ENCODE measurements at places on chromosomes 5 and 9.

- peak; percentile 58 for DNase-seq
Observed at GRCh38 chr5:94884311-94884710, 265.8 kb downstream of the SLF1 start.

DNA sequence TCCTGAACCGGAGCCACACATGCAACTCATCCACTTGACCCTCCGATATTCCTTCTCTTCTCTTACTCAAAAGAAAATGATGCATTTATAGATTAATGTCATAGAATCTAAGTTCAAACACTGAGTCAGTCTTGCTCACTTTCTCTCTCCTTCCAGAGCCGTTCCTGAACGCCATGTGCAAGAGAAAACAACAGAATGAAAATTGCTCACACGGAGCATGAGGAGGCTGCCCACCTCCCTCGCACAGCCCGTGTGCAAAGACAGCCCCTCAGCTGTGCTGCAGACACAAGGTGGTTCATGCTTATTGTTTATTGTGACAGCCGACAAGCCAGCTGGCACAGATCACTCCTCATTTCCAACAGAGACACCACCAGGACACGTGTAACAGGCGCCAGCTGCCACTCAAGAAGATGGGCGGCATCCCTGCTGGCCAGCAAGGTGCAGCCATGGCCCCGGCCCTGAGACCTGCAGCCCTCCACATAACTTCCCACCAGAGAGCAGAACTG, 290.8 kb downstream of the GLIS3 start:
- no peak for DNase-seq

GRCh38 chr9:76390656-76391055, 3.6 kb downstream of the RFK start:
- DNase-seq: no peak

- no peak for DNase-seq
Observed at GRCh38 chr5:112865128-112865527, 4.0 kb downstream of the SRP19 start.

DNA sequence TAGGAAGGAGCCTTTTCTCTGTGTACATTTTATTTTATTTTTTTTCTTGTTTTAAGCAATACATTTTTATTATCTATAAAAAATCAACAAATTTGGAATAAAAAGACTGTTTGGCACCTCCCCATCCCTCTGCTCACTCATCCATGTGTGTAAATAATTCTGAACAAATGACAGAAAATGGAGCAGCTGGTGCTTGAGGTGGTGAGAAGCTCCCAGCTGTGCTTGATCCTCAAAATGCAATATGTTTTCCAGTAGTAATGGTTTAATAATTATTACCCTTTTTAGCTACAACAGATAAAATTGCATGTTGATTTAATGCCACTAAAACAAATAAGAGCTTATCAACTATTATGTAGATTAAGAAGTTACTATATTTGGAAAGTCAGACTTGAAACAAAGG, 132.5 kb downstream of the CDH18 start:
- no peak for DNase-seq

DNA sequence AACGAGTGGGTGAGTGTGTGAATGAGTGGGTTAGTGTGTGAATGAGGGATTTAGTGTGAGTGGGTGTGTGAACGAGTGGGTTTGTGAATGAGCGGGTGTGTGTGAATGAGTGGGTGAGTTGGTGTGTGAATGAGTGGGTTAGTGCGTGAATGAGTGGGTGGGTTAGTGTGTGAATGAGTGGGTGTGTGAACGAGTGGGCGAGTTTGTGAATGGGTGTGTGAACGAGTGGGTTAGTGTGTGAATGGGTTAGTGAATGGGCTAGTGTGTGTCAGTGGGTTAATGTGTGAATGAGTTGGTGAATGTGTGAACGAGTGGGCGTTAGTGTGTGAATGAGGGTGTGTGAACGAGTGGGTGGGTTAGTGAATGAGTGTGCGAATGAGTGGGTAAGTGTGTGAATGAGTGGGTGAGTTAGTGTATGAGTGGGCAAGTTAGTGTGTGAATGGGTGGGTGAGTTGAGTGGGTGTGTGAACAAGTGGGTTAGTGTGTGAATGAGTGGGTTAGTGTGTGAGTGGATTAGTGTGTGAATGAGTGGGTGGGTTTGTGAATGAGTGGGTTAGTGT, 39.6 kb downstream of the NKD2 start:
- DNase-seq: no peak

- DNase-seq: peak; percentile 42
Observed at GRCh38 chr9:99326112-99326916, 104.2 kb downstream of the SEC61B start.

DNA sequence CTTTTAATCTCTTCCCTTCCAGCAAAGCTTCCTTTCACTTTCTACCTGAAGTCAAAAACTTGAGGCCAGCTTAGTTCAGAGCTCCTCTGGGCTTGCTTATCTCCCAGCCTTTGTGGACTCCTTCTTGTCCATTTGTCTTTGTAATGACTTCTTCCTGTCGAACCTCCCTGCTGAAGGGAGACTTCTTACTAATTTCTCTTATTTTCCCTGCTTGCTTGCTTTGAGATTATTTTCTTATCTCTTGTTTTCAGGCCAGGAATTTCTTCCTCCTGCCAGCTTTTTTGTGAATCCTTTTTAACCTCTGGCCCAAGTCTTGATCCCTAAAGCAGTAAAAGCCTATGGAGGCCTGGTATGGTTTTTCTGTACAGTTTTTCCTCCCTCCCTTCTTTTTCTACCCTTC, 46.8 kb upstream of the DHFR start:
- no peak for DNase-seq

DNA sequence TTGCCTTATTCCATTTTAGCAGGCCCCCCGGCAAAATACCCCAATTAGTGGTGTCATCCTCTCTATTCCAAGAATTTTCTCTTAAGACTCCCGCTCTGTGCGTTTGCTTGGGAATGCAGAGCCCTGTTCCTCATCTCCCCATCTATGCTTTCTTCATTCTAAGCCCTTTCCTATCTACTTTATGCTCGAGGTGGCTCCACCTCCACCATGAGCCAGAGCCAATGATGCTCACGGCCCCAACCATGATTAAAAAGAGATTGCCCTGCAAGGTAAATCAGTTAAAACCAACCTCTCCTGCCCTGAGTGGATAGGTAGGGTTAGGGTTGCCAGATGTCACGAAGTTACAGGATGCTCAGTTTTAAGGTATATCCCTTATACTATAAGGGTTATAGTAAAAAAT, 677 bp upstream of the TXNDC15 start:
- peak; percentile 38 for DNase-seq

DNA sequence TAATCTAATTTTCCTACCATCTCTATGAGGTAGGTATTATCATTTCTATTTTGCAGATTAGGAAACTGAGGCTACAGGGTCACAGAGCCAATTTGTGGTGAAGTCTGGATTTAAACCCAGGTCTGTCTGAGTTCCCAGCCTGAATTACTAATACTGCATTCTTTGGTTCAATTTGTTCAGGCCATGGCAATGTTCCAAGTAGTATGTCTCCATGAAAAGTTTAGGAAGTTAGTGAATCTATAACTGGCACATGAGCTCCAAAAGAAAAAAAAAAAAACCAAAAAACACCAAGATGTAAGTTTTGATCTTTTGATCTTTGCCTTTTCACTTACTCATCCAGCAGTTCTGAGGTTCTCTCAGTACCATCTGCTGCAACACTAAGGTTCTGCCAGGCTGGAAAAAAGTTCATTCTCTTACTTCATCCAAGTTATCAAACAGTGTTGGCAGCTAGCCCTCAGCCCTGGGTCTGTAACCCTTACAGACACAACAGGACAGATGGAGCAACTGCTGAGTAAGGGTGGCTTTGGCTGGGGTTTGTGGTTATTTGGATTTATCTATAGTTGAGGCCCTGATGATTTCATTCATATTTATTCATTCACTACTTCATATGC, 4.4 kb upstream of the TMEM268 start:
- no peak for DNase-seq

DNA sequence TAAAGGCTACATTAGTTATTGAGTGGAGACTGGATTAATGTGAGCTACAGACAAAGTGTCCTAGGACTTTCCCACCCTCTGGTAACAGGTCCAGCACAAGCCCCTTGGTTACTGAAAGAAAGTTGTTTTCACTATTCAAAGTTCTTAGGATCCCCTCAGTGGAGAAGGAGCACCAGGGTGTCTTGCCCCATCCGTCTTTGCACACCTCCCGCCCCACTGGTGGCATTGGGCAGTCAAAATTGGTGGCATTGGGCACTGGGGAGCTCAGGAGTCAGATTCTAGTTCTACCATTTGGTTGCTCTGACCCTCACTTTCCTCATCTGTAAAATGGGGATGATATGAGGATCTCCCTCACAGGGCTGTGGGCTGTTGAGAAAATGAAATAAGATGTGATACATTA, 2.4 kb upstream of the ANGPTL2 start:
- DNase-seq: no peak

GRCh38 chr5:56640763-56641406, 174.5 kb upstream of the MAP3K1 start:
- DNase-seq: no peak

GRCh38 chr9:125831054-125831453, 83.9 kb downstream of the PBX3 start:
- no peak for DNase-seq

DNA sequence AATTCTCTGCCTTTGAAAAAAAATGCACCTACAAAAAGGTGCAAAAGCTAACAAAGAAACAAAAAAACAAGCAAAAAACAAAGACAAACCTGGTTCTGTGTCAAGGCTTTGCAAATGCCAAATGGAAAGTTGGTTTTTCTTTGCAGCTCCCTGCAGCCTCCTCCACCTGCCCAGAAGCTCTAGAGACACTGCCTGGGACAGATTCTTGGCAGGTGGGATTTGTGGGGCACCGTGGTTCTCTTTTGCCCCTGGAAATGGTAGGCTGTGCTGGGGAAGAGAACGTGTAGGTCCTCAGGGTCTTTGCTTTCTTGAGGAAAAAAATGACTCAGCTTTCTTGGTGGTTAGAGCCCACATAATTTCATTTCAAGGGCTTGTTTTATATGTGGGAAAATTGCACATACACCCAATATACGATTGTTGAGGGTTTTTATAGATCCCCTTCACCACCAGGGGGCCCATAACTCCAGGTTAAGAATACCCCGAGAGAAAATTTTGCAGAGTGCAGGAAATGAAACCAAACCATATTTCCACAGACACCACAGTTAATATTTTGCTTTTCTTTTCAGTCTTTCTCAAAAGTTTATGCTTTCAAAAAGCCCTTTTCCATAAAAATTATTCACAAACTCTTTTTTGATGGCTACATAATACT, 58.7 kb downstream of the NXNL2 start:
- DNase-seq: peak; percentile 65

GRCh38 chr5:50441493-50441955, 436 bp upstream of the EMB start:
- DNase-seq: no peak

DNA sequence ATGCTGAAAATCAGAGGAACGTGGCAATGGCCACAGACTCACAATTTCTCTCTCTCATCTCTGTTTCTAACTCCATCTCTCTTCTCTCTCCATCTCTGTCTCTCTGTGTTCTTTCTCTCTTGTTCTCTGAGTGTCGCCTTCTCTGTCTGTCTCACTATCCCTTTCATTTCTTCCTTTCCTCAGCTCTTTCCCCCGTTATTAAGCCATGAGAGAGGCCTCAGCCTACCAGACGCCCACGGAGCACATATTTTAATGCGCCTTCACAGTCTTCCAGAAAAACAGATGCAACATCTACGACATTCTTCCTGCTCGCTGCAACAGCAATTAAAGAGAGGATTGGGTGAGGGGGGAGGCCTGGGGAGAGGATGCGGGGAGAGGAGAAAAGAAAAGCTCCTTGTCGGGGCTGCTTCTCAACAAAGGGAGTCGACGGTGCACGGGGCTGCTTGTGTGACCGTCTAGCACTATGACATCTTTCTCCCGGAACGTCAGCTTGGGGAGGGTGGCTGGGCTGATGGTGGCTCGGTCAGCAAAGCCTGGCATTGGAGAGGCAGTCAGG, 37.7 kb upstream of the NEURL1B start:
- DNase-seq: no peak

- no peak for DNase-seq
Observed at GRCh38 chr5:102511666-102512065, 12.9 kb upstream of the SLCO6A1 start.

- no peak for DNase-seq
Observed at GRCh38 chr9:92659601-92660000, 10.3 kb downstream of the IPPK start.

DNA sequence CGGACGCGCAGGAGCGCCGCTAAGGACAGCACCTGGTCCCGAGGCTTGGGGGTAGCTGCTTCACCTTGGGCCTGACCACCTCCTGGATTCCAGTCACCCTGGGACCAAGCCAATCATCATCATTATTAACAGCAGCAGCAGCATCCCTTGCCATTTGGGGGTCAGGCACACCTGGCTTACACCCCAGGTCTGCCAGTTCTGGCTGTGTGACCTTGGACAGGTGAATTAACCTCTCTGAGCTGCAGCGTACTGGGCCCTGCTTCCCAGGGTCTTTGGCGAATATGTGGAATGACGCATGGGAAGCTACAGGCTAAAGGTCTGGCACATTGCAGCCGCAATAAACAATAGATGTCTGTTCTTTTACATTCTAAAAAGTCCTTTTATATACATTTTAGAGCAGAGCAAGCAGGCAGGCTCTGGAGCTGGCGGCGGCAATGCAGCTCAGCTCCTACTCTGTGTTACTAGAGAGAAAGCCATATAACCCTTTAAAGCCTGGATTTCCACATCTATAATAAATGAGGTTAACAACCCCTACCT, 97.8 kb upstream of the CPLX2 start:
- DNase-seq: no peak

DNA sequence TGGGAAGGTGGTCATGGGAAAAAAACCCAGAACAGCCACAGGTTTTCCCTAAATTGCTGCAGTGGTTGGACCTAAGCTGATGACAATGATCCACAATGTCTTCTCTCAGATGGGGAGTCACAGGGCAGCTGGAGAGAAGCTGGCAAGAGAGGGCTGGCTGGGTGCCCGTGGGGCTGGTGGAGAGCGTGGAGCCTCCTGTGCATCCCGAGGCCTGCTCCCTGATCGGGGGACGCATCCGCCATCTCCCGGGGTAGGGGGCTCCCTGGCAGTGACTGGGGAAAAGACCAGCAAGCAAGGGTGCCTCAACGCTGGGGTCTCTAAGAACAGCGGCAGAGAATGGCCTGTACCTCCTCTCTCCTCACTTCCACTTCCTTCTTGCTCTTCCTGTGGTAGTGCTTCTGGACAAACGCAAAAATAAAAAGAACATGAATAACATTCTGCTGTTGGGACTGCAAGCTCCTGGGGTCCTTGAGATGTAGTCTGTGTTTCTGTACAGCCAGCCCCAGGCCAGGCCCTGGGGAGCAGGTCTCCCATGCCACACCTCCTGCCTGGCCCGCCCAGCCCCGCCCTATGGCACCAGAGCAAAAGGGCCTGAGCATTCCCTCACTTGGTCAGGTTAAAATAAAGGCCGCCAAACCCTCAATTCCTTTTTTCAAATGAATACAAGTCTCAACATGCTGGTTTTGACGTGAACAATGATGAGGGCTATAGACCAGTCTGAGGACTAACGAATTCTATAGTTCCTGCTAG, 7.0 kb upstream of the MRNIP start:
- no peak for DNase-seq

- DNase-seq: no peak
Observed at GRCh38 chr5:1815881-1816292, 14.7 kb downstream of the NDUFS6 start.

GRCh38 chr5:80238097-80238496, 17.8 kb downstream of the SERINC5 start:
- DNase-seq: no peak

GRCh38 chr5:38323645-38324295, 65.4 kb downstream of the EGFLAM start:
- DNase-seq: no peak

- DNase-seq: peak; percentile 31
Observed at GRCh38 chr9:121985792-121986494, 107.2 kb downstream of the TTLL11 start.

GRCh38 chr5:13957032-13957645, 12.7 kb upstream of the DNAH5 start:
- peak; percentile 89 for DNase-seq

Data from GM23338 (cell line).